Vein endothelial cell (primary cell): ENCODE measurements at places on chromosomes 4 and X. TPM values are rescaled to one million over a fixed set of nuclear protein-coding genes. Genes with fewer than 3 reads are reported as not detected.

CHST7 gene
- total RNA-seq, result 21.2 and 32.3 TPM in 2 replicates

FHDC1 gene
- total RNA-seq, result under 0.01 and 0.10 TPM in 2 replicates

CENPE gene
- 12.7 and 26.0 TPM in 2 replicates for total RNA-seq

NKRF gene
- total RNA-seq, result 8.2 and 8.9 TPM in 2 replicates

MAN2B2 gene
- 17.7 and 19.9 TPM in 2 replicates for total RNA-seq

RAB41 gene
- total RNA-seq, result not detected in 2 replicates

ANK2 gene
- total RNA-seq, result 1.3 and 9.4 TPM in 2 replicates

ZIC3 gene
- not detected in 2 replicates for total RNA-seq

MAGEC3 gene
- total RNA-seq, result not detected in 2 replicates

AGTR2 gene
- not detected in 2 replicates for total RNA-seq

TMEM35A gene
- 1.8 and 2.9 TPM in 2 replicates for total RNA-seq

FGFR3 gene
- 0.33 and 0.38 TPM in 2 replicates for total RNA-seq

CLCN4 gene
- total RNA-seq, result 14.0 and 15.3 TPM in 2 replicates

ASB9 gene
- total RNA-seq, result 9.1 and 14.2 TPM in 2 replicates

CLDN2 gene
- total RNA-seq, result not detected in 2 replicates

DCAF4L1 gene
- 0.19 and 0.33 TPM in 2 replicates for total RNA-seq
